IMR-90 (cell line): ENCODE measurements at places on chromosomes 4 and X.

- no peak for DNase-seq
Measured at GRCh38 chrX:53817548-53817947, 131.0 kb upstream of the HUWE1 start.

DNA sequence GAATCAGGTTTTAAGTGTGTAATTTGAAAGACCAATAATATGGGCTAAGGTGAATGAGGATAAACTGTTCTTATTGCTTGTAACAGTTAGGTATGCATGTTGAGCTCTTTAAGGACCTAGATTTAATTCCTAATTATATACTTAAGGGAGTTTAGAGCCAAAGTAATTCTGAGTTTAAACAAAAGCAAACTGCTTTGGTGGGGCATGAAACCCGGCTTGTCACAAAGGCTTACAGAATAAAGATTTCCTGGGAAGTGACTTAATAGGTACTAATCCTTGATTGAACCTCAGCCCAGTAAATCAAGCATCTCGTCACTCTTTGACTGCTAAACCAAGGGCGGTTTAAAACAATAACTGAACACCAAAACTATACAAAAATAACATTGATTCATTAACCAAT lies 1324.2 kb downstream of the RPA4 start:
- no peak for DNase-seq

DNA sequence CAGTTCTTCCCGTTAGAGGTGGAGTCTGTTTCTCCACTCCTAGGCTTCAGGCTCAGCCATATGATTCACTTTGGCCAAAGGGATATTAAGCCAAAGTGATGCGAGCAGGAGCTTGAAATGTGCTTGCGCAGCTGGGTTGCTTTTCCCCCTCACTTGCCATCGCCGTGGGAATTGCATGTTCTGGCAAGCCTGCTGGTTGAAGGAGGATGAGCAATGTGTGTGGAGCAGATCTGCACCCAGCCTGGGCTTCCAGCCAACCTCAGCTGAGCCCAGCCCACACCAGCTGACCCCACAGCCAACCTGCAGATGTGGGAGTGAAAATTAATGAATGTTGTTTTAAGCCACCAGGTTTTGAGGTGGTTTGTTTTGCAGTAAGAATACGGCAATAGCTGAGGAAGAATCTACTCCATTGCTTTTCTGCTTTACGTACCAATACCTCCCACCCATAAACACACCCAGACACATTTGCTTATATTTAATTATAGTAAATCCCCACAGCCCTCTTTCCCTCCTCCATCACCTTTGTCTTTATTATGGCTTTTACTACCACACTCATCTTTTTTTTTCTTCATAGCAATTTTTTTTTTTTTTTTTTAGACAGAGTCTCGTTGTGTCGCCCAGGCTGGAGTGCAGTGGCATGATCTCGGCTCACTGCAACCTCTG lies 132.8 kb upstream of the FUNDC1 start:
- DNase-seq = peak; percentile 91

DNA sequence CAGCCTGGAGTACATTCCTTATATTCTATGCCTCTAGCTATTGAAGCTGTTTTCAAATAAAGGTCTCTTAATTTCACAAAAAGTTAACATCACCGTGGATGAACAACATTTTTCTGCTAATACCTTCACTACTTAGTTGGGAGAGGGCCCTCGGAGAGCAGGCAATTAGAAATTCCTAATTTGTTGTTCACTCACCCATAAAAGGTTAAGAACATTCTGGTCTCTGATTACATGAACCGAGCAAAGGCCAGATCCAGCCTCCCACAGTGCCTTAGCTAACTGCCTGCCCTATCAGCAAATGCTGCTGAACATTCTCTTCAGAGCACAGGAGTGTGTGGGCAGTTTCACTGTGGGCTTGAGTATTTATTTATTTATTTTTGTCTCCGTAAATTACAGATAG lies 36.0 kb upstream of the TTC29 start:
- DNase-seq = peak; percentile 1

DNA sequence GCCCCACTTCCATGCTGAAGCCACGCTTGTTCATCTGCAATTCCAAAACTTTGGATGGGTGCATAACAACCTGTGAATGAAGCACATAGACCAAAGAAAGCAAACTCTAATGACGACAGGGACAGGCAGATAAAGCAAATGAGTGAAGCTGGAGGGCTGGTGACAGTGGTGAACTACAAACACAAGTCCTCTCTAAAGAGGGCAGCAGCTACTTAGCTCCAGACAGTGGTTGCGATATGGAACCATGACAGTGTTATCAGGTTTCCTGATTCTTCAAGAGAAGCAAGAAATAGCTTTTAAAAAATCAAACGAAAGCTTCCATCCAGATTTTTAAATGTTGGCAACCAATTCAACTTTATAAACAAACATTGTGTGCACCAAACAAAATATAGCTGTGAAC lies 23.8 kb downstream of the NOX1 start:
- DNase-seq = no peak

GRCh38 chr4:176036585-176037205 lies 28.9 kb upstream of the WDR17 start:
- no peak for DNase-seq

DNA sequence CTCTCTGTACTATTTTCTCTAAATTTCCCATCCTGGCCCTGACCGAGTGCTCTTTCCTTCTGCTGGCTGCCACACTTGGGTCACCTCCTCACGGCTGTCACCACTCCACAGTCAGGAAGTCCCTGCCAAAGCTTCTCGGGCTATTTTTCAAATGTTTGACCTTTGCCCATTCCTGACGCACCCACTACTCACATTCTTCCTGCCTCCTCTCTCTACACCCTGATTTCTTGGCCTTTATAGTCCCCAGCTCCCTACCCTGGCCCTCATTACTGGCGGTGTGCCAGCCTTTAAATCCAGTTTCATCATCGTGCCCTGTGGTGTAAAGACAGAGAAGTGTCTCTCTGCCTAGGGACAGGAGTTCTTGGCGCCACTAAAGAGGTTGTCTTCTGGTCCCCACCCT lies 46.4 kb upstream of the GATB start:
- no peak for DNase-seq

DNA sequence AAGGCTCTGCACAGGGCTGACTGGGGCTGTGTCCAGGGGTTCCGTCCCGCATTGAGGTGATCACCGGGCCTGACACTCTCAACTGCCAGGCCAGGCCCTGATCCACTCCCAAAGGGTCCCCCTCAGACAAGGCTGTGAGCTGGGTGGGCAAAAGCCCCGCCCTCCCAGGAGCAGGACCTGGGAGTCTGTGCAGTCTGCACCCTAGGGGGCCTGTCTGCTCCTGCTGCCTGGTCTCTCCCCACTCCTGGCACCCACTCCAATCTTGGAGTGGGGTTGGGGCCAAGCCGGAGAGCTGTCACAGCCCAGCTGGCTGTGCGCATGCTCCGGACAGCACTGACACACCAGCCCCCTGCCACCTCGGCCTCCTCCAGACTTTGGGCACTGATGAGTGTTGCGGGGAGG lies 9.4 kb upstream of the SPP1 start:
- DNase-seq = no peak

- no peak for DNase-seq
Measured at GRCh38 chrX:130105244-130105643, 5.1 kb downstream of the ELF4 start.

DNA sequence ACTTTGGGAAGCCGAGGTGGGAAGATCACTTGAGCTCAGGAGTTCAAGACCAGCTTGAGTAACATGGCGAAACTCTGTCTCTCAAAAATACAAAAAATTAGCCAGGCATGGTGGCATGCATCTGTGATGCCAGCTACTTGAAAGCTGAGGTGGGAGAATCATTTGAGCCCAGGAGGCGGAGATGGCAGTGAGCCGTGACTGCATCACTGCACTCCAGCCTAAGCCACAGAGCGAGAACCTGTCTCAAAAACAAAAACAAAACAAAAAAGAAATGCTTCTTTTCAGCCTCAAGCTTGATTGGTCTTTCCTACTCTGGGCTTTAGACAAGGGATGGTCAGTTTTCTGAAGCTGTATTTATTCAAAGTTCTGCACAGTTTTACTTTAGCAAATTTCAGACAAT lies 15.8 kb upstream of the DHRSX start:
- DNase-seq = no peak

DNA sequence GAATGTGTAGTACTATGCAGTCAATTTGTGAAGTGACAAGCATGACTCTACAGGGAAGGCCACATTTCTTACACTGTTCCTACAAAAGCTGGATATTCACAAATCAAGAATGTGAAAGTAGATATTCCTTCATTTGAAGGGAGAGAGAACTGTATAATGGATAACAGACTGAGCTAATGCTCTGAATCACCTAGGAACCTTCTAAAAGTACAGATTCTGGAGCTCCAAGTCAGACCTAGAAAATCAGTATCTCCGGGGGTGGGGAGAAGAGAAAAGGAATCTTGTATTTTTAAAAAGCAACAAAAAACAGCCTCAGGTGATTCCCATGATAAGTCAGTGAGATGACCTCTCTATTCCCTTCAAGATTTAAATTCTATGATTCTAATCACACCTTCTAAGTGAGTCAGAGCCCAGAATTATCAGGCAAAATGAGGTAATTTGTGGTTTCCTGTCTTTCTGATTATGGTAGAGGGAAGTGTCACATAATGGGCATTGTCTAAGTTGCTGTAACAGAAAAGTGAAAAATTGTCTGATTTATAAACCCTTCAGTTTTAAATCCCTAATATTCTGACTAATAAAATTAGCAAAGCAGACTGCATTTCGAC lies 80.9 kb downstream of the IL21 start:
- peak; percentile 19 for DNase-seq

DNA sequence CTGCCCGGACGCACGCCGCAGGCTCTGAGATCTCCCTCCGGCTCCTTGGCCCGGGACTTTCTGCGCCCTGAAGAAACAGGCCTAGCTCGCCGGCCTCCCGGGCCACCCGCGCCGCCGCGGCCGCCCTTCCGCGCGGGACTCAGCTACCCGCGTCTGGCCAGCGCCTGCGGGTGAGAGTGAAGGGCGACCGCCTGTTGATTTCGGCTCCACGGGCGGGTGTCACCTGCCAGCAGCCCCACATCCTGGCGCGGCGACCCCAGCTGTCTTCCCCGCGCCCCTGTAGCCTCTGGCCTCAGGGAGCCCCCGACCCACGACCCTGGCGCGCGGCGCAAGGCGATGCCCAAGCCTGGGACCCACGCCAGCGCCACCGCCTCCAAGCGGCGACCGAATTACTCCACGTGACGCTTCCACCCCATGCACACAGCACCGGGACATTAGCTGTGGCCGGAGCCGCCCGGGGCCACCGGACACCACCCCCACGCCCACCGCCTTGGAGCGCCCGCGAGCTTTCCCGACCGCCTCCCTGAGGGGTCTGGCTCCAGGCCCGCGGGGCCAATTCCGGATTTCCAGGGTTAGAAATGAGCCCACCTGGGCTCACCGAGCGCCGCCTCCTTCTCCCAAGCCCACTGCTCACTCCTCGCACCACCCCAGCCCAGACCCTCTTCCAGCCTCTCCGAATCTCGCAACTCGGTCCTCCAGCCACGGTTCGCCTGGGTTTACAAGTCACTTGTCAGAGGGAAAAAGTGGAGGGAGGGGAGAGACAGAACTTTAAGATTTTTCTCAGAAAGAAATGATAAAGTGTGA lies 10.2 kb downstream of the ARX start:
- no peak for DNase-seq
